ENCODE measurements at places on chromosomes 6 and 20.

DNA sequence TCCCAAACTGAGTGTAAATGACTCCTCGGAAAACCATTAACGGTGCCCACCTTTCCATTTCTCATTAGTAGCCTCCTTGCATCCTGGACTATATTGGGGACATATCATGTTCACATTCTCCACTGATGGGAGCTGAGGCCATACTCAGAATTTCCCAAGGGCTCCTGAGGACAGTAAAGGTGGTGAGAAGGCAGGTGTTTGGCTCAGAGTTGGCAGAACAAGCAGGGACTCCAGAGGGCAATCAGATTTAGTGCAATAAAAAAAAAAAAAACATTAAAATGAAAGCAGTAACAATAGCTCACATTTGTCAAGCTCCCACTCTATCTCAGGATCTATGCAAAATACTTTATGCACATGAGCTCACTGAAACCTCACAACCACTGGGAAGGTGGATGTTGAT, 401.4 kb downstream of the MAFB start:
- no peak for DNase-seq

GRCh38 chr20:63074631-63075030, 67.9 kb upstream of the BHLHE23 start:
- no peak for DNase-seq

GRCh38 chr6:41957117-41957516, 15.5 kb upstream of the CCND3 start:
- no peak for DNase-seq

GRCh38 chr6:53496797-53497375, 48.0 kb downstream of the GCLC start:
- no peak for DNase-seq

GRCh38 chr6:98137391-98137790, 697.0 kb upstream of the POU3F2 start:
- DNase-seq, result no peak

GRCh38 chr6:118744261-118744941, 93.0 kb upstream of the CEP85L start:
- DNase-seq, result no peak

DNA sequence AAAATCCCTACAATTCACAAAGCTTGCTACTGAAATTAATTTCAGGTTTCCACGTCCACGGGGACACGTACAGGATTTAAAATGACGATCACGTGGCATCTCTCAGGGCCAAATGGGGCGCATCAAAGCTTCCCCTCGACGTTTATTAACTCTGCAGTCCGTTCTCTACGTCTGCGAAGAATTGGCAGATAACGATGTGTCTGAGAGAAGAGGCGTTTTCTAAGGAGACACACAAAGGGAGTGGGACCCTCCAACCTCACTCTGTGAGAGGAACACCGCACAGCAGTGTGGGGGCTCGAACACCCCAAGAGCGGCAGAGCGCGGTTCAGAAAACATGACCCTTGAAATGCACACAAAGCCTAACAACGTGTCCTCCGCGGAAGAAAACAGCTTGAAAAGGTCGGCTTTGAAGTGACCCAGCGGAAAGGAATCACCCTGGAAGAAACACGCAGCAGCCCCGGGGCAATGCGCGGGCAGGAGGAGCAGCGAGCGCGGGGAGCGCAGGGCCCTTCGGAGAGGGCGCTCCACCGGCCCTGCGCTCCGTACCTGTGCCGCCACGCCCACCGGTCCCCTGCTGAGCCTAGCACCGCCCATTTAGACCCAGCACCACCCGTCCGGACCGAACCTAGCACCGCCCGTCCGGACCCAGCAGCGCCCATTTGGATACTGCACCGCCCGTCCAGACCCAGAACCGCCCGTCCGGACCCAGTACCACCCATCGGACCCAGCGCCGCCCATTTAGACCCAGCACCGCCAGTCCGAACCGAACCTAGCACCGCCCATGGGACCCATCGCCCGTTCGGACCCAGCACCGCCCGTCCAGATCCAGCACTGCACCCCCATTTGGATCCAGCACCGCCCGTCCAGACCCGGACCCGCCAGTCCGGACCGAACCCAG, 1.1 kb upstream of the AFDN start:
- DNase-seq, result no peak
